ENCODE measurements at places on chromosomes 2 and 18.

DNA sequence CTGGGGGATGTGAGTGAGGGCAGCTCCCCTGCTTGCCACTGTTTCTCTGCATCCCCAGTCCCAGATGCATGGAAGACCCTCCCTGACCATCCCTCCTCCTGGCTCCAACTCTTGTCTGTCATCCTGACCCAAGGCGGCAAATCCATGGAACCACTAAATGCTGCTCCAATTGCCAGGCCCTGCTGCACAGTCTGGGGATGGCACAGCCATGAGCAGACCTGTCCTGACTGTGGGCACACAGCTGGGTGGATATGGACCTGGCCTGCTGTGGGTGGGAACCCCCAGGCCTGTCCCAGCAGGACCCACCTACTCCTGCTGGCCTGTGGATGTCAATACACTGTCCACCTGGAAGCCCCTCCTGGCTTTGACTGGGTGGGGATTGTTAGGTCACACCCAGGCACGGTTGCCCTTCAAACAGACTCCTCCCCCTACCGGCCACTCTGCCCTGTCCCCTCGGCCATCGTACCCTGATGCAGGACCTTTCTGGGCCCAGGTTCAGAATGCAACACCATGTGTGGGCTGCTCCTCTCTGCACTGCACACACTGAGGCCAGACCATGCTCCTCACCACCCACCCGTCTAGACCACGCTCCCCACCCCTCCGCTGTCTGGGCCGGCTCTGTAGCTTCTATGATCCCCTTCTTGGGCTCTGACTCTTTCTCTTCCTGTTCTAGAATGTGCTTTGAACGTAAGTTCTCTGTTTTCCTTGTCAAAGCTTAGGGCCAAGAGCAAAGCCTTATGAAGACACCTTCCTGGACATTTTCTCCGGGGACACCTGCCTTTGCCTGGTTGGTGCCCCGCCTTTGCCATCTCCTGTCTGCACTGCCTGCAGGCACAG is 57.9 kb downstream of the INPP5D start:
- DNase-seq: no peak

- no peak for DNase-seq
These were observed 41.4 kb downstream of the FECH start for GRCh38 chr18:57544936-57545660.

- DNase-seq: no peak
These were observed 802.9 kb upstream of the ID2 start for GRCh38 chr2:7878786-7879482.

GRCh38 chr2:113776949-113777348 is 20.5 kb upstream of the SLC35F5 start:
- no peak for DNase-seq

DNA sequence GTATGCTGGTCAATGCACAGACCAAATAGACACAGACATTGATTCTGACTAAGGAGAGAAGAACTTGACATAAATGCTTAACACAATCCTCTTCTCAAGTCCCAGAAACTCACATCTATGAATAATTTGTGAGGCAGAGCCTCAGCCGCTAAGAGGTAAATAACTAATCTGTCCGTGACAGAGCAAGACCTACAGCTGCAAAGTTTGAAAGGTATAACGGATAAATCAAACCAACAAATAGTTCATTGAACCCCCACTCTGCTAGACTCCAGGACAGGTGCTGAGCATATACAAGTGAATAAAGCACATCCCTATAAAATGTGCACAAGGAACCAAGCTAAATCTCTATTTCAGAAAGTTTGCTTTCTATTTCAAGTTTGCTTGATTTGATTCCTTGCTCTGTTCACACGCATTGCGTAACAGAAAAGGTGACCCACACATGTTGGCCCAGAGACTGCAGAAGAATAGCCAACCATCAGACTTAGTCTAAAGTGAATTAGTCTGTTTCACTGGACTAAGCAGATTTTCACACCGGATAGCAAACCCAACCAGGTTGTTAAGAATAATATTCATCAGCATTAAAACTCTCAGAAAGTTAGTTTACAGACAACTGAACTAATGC is 51.7 kb downstream of the NCKAP5 start:
- DNase-seq: no peak

- DNase-seq: no peak
These were observed 113.6 kb upstream of the NXPH2 start for GRCh38 chr2:138893746-138894145.

- no peak for DNase-seq
These were observed 305.0 kb upstream of the ERBB4 start for GRCh38 chr2:212843409-212844199.

- DNase-seq: no peak
These were observed 11.3 kb upstream of the FIGLA start for GRCh38 chr2:70801607-70802263.

DNA sequence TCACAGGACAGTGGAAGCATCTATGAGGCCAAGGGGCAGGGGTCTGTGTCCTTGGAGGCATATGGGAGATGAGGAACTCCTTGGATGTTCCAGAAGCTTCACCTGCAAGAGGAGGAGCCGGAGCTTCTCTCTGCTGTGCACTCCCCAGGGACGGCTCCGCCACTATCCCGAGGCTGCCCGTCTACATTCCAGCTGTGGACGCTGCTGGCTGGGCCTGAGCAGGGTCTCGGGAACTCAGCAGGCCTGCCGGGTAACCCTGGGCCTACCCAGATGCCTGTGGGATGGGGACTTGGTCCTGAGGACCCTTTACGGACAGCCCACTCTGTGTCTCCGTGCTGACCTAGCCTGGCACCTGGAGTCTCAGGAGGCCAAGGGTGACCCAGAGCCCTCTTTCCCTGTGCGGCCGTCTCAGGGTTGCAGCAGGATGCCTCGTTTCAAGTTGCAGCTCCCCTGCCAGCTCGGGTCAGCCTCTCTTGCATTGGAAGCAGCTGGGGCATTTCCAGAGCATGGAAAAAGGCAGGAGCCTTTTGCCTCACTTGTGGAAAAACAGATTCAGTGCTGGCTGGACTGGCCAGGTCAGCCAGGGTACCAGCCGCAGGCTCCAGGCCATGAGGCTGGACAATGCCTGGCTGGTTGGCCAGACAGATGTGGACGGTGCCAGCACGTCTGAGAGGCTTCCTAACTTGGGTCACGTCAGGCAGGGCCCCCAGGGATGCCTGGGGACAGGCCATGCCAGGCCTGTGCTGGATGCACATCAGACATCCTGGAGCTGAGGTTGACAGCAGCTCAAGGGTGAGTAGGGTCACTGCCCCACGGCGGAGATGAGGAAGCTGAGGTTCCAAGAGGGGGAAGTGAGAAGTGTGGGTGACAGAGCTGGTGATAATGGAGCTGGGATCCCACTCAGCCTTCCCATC is 41.5 kb downstream of the SCTR start:
- DNase-seq: no peak

- no peak for DNase-seq
These were observed 238.3 kb downstream of the SLC8A1 start for GRCh38 chr2:40213619-40214018.

DNA sequence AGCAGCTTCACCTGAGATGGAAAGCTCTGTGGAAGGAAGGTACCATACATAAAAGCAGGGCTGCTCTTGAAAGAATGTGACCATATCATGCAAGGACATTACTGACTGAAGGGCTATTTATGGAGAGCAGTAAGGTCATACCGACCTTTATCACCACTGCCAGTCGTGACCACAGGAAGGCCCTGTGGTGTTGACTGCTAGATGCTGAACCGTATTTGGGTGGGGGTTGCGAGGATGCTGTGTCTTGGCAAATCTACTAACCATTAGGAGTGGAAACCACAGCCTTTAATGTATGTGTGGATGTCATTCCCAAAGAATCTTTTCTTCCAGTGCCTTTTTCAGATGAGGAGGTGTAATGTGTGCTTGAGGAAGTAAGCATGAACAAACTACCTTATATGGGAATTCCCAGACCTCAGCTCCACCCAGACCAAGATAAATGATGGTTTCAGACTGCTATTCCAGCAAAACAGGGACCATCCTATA is 60.8 kb downstream of the LIMS1 start:
- DNase-seq: no peak

GRCh38 chr2:238711346-238711745 is 136.5 kb upstream of the TWIST2 start:
- DNase-seq: no peak

- no peak for DNase-seq
These were observed 203.8 kb downstream of the TNS1 start for GRCh38 chr2:217798743-217799562.

- no peak for DNase-seq
These were observed 217.8 kb downstream of the HAUS1 start for GRCh38 chr18:46321955-46322354.

DNA sequence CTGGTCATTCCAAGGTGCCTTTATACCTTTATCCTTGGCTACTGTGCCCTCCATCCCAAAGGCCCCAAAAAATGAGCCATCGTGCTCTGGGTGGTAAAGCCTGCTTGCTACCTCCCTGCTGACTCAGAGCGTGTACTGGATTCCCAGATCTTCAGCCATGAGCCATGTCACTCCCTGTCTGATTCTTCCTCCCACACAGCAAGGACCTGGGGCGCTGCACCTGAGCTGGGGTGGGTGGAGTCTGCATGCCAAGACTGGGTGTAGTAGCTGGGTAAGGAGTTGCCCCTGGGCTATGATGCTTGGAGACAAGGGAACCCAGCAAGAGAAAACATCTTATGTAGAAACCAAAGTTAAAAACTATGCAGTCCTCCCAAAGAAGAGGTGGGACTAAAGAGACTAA is 37.2 kb upstream of the APCDD1 start:
- no peak for DNase-seq

GRCh38 chr2:72993147-72993932 is 76.0 kb downstream of the EMX1 start:
- no peak for DNase-seq

DNA sequence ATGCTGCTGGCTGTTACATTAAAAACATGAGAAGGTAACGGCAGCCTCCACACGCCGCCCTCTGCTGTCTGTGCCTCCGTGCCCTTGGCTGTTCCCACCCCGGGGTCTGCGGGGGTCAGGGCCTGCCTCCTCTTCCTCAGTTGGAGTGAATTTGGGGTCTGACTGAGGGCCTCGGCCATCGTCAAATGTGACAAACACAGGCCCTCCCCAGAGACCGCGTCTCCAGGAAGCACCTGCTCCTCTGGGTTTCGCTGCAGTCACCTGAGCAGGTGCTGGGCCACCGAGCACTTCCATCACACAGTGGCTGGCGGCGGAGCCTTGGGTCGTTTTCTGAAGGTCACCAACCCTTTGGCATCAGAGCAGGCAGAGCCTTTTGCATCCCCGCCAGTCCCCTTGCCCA is 70.9 kb downstream of the NFATC1 start:
- DNase-seq: no peak

DNA sequence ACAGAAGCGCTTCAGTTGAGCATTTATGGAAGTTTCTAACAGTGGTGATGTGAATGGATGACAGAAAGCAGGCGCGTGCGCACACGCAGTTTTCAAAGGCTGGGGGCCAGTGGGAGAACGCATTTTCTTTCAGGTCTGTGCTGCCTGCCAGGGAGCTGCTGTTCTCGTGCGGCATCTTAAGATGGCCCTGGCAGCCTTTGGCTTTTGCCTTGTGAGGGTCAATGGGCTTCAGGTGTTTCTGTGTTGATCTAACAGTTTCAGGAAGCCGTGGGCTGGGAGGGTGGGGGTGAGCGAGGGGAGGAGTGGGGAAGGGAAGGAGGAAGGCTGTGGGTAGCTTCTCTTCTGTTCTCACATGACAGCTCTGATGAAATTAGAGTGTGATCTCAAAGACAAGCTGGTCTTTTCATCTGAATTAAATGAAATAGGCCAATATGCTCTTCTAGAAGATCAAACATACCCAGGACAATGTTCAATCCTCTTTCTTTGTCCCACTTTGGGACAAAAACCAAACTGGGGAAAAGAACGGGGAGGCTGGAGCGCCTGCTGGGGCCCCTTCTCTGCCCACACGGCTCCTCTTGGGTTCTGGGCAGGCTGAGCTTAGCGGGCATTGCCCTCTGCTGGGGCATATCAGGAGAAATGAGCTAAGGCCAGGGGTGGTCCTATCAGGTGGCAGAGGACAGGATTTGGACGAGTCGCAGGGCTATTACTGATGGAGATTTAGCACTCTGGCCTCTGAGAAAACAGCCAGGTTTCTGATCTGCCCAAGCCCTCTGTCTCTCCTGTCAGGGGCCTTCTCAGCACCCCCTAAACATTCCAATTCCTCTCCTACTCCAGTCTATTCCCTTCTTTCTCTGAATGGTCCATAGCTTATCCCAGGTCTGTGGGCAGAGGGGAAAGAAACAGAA is 126.2 kb upstream of the LGALSL start:
- no peak for DNase-seq

DNA sequence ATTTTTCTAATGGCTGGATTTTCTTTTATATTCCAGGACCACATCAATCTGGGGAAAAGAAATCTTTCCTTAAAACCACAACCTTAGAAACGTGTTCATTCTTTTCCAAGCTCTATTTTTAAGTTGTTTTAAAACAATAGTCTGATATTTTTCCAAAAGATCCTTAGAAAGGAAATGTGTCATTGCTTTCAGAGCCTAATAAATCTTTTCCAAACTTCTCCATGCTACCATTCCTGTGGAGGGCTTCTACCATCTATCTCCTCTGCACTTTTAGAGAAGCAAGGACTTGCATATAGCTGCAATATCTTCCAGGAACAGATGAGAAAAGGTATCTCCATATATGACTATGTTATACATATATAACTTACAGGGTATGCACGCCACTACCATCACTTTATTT is 21.2 kb downstream of the WDFY1 start:
- DNase-seq: no peak

DNA sequence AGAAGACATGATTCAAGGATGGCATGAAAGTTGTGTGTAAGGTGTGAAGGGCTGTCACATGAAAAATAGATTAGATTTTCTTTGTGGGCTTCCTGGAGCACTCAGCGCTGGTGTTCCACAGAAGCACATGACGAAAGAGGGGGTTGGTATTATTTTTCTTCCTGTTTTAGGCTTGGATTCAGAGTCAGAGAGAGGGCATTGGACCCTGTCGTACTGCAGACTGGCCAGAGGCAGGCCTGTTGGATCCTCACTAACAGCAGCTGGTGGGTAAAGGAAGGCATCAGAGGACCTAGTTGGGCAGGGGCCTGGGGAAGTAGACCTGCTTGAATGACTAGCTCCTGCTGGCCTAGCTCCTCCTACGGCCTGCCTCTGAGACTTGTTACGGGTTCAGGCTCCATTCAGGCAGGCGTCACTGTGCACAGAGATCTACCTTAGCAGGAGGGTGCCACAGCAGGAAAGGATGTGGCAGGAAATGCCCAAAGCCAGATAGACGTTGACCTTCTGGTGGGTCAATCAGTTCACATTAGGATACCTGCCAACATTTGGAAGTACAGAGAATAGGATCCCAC is 13.1 kb downstream of the CTLA4 start:
- DNase-seq: no peak

GRCh38 chr2:98172951-98173350 is 86.0 kb downstream of the VWA3B start:
- DNase-seq: no peak

GRCh38 chr2:159891917-159892730 is 94.1 kb upstream of the CD302 start:
- no peak for DNase-seq
